Metanephros (tissue), 2 donors: ENCODE measurements at places on chromosomes 1 and 21. TPM values are rescaled to one million over a fixed set of nuclear protein-coding genes. Genes with fewer than 3 reads are reported as not detected.

The KANK4 gene
- total RNA-seq, result 38.6 TPM

The PLA2G4A gene
- 8.9 TPM for total RNA-seq

The TAS1R1 gene
- 0.53 TPM for total RNA-seq

The DMBX1 gene
- not detected for total RNA-seq

The S100A7 gene
- not detected for total RNA-seq

The LCE3D gene
- not detected for total RNA-seq

The COL24A1 gene
- 1.9 TPM for total RNA-seq

The UTS2 gene
- not detected for total RNA-seq

The WLS gene
- 102 TPM for total RNA-seq

The LAMC2 gene
- total RNA-seq, result 5.5 TPM

The AK4 gene
- total RNA-seq, result 27.4 TPM

The PRAMEF33 gene
- not detected for total RNA-seq

The SELENBP1 gene
- total RNA-seq, result 60.4 TPM

The CLCA4 gene
- not detected for total RNA-seq

The OR2G6 gene
- not detected for total RNA-seq

The FCRL1 gene
- total RNA-seq, result 2.2 TPM

The NUDT4B gene
- 9.4 TPM for total RNA-seq

The DMRTA2 gene
- total RNA-seq, result not detected

The FMOD gene
- 41.8 TPM for total RNA-seq

The BCL10 gene
- total RNA-seq, result 27.2 TPM

The KCNQ4 gene
- 8.6 TPM for total RNA-seq

The MSH4 gene
- 0.47 TPM for total RNA-seq

The SLC25A24 gene
- 45.6 TPM for total RNA-seq
